ENCODE measurements at places on chromosomes 5 and 9. TPM values are rescaled to one million over a fixed set of nuclear protein-coding genes. Genes with fewer than 3 reads are reported as not detected.

DNA sequence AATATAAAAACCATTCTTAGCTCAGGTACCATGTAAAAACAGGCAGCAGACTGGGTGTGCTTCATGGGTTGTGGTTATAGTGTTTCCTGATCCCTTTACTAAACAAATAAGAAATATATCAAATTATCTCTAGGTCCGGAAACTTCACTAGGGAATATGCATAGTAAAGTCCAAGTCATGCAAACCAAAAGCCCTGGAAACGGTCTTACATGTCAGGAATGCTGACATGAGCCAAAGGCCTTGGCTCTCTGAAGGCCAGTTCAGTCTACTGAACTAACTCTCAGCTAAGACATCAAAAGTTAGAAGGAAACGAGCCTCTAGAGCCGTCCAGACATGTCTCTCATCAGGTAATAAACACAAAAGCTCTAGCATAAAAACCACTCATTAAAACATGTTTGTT lies 778.9 kb upstream of the ZNF608 start:
- DNase-seq = no peak

The ROPN1L gene
- total RNA-seq = 0.93 TPM

DNA sequence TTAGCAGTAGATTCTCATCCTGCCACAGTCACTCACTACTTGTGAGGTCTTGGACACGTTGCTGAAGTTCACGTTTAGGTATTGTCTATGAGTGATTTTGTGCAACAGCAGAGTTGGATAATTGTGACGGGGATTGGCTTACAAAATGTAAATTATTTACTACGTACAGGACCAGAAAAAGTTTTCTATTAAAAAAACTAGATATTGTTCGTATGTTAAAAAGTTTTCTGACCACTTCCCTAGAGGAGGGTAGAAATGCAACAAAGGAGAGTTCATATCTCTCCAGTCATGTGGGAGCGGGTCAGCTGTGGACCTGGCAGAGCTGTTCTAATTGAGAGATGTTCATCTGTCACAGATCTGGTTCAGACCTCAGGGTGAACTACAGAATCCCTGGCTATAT lies 976.1 kb upstream of the NUDT12 start:
- no peak for DNase-seq

The MSMP gene
- total RNA-seq = not detected

Data from mesenteric fat pad (tissue), 1 donor.